ENCODE measurements at places on chromosomes 6 and 20. TPM values are rescaled to one million over a fixed set of nuclear protein-coding genes. Genes with fewer than 3 reads are reported as not detected.
A peak's percentile ranks its signal among the peaks of the same experiment; 100 is the strongest.

Gene CFAP61
- not detected for total RNA-seq

Gene DCBLD1
- 2.2 TPM for total RNA-seq

DNA sequence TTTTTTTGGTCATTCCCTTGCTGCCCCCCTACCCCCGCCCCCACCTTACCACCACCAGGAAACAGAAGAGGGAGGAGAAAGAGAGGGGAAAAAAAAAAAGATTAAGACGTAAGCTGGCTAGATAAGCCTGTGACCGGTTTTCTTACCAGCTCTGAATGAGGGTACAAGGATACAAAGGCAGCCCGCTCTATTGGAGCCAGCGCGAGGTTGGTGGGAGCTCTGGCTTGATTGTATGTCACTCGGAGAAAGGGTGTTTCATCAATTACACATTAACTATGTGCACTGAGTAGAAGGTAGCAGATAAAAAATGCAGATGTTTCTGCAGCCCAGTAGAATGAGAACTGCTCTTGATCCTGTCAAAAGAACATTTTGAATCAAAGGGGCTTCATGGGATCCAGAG, 28.6 kb upstream of the OLIG3 start:
- H3K4me3 ChIP-seq: no peak overlapping the region
- peaks cover 6% of the 10 kb centered on the region for H3K4me1 ChIP-seq
- no peak for DNase-seq
- H3K36me3 ChIP-seq: peaks cover 2% of the 10 kb centered on the region
- H3K27me3 ChIP-seq: peaks cover 23% of the 10 kb centered on the region
- no peak overlapping the region for H3K27ac ChIP-seq

GRCh38 chr6:360349-360748, 31.2 kb upstream of the IRF4 start:
- no peak overlapping the region for H3K27ac ChIP-seq
- no peaks in the 10 kb centered on the region for H3K36me3 ChIP-seq
- no peak for DNase-seq
- peaks cover 13% of the 10 kb centered on the region for H3K4me1 ChIP-seq
- no peak overlapping the region for H3K4me3 ChIP-seq

GRCh38 chr6:147322299-147323162, 118.3 kb downstream of the STXBP5 start:
- H3K36me3 ChIP-seq: peaks cover 18% of the 10 kb centered on the region
- H3K4me3 ChIP-seq: peak overlapping the region; percentile 62
- H3K27me3 ChIP-seq: no peaks in the 10 kb centered on the region
- peak overlapping the region; percentile 94 for H3K27ac ChIP-seq
